Large intestine (tissue), 12 donors: ENCODE measurements at places on chromosomes 2 and 18. TPM values are rescaled to one million over a fixed set of nuclear protein-coding genes. Genes with fewer than 3 reads are reported as not detected.

Gene EML6
- 6.0 TPM for polyA plus RNA-seq

Gene OR6B2
- polyA plus RNA-seq: not detected

Gene ARL5A
- 43.4 TPM for polyA plus RNA-seq

Gene ATP9B
- 19.9 TPM for polyA plus RNA-seq

Gene FZD7
- 24.1 TPM for polyA plus RNA-seq

Gene HOXD13
- polyA plus RNA-seq: not detected

Gene ASB18
- 0.03 TPM for polyA plus RNA-seq

Gene NPHP1
- 3.9 TPM for polyA plus RNA-seq

Gene ALLC
- polyA plus RNA-seq: not detected

Gene ICOS
- polyA plus RNA-seq: 0.42 TPM

Gene CDCA7
- polyA plus RNA-seq: 75.9 TPM

Gene ABCA12
- 0.06 TPM for polyA plus RNA-seq

Gene METAP1D
- 11.4 TPM for polyA plus RNA-seq

Gene TMEM169
- polyA plus RNA-seq: 4.1 TPM

Gene RGPD4
- polyA plus RNA-seq: 0.01 TPM

Gene RFX8
- 0.39 TPM for polyA plus RNA-seq

Gene CFAP210
- 0.13 TPM for polyA plus RNA-seq

Gene CHRND
- 0.27 TPM for polyA plus RNA-seq

Gene CDH20
- polyA plus RNA-seq: 0.22 TPM

Gene FHOD3
- polyA plus RNA-seq: 10.5 TPM

Gene RTP5
- 0.07 TPM for polyA plus RNA-seq

Gene ZNF385B
- 2.0 TPM for polyA plus RNA-seq

Gene EFHD1
- 1.7 TPM for polyA plus RNA-seq

Gene STAMBP
- polyA plus RNA-seq: 44.6 TPM

Gene PPP1R1C
- 3.3 TPM for polyA plus RNA-seq

Gene PSMD1
- 58.7 TPM for polyA plus RNA-seq

Gene VWC2L
- 0.03 TPM for polyA plus RNA-seq

Gene DNAH7
- polyA plus RNA-seq: 1.5 TPM

Gene HDAC4
- 10.7 TPM for polyA plus RNA-seq

Gene POMC
- 4.0 TPM for polyA plus RNA-seq

Gene CAB39
- polyA plus RNA-seq: 81.3 TPM

Gene IKZF2
- polyA plus RNA-seq: 3.2 TPM

Gene DHRS9
- polyA plus RNA-seq: 0.48 TPM

Gene PAX8
- polyA plus RNA-seq: 2.1 TPM

Gene IGFBP2
- 242 TPM for polyA plus RNA-seq

Gene ANXA4
- polyA plus RNA-seq: 540 TPM
